Hindlimb muscle (tissue), 1 donor: ENCODE measurements at places on chromosomes 11 and 22. TPM values are rescaled to one million over a fixed set of nuclear protein-coding genes. Genes with fewer than 3 reads are reported as not detected.

DNA sequence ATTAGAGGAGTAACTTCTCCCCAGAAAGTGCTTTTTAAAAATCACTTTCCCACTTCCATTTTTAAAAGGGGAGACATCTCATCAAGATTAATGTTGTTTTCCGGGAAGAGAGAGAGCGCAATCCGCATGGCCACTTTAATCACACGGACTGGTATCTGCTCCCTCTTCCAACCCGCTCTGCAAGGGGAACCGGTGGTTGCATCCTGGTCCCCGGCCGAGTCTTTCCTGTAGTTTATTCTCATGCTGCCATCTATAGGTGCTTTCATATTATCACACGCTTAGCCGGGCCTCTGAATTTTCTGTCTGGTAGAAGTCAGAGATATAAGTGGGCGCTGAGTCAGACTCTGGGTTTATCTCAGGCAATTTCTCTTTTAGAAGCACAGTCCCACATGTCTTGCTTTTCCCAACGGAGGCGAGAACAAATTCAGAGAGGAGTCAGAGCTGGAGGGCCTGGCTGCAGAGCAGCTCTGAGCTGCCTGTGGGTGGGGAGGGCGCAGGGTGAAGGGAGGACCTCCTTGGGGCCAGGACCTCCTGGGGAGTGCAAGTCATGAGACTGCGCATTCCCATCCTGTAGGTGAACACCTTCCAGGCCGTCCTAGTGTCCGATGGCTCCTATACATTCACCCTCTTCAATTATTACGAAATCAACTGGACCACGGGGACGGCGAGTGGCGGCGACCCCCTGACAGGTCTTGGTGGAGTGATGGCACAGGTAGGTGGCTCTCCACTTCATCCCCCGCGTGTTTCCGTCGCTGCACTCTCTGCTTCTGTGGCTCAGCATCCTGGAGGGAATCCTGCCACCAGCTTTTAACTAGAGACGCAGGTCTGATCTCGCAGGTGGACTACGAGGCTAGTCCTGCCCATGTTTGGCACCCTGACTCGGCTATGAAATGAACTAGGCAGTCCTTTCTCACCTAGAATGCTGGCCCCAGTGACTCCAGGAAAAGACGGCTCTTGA is 11.7 kb downstream of the TECTA start:
- DNase-seq, result peak; percentile 54

The PLAAT5 gene
- 4.6 TPM for polyA plus RNA-seq

The LRRN4CL gene
- 14.2 TPM for polyA plus RNA-seq

The TRIM34 gene
- 4.1 TPM for polyA plus RNA-seq

The PPP2R1B gene
- 11.4 TPM for polyA plus RNA-seq
